AG10803 (cell line): ENCODE measurements at places on chromosomes 11 and 22.

DNA sequence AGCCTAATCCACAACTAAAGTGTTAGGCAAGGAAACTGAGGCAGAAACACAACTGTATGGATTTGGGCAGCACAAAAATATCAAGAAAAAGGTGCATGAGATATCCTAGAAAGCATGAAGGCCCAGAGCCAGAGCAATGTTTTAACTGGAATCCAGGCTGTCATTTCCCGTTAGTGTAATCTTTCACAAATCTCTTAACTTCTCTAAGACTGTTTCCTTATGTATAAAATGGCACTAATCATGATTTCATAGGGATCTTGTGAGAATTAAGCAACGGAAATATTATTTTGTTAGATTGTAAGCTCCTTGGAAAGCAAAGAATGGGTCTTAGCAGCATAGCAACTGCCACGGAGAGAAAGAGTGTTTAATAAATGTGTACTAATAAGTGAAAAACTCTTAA is 14.7 kb upstream of the SYTL2 start:
- no peak for DNase-seq

DNA sequence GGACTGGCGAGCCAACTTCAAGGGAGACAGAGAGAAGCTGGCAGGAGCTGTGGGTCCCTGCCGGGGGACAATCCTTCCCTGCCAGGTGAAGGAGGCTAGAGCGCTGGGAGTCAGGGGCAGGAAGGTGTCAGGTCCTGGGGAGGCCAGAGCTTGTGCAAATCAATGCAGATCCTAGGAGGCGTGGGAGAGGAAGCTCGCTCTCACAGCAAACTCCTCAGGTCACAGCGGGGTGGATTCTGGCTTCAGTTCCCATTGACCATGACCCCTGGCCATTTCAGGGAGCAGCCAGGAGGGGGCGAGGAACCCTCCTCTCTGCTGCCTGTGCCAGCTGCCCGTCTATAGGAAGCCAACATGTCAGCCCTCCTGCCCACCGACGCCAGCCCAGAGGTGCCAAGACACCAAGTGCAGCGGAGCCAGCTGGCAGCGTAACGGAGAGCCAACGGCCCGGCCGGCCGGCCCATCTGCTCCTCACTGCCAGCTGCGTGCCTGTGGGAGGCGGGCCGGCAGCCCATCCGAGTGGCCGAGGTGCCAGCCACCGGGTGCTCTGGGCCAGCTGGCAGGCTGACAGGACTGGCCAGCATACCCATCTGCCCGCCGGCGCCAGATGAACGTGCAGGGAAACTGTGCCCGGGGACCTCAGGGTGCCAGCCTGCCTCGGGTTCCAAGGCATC is 374.8 kb downstream of the MIAT start:
- no peak for DNase-seq

GRCh38 chr11:102399189-102399588 is 52.2 kb downstream of the BIRC2 start:
- no peak for DNase-seq

- DNase-seq, result no peak
Measured at GRCh38 chr11:112650527-112650926, 310.7 kb upstream of the NCAM1 start.

- peak; percentile 82 for DNase-seq
Measured at GRCh38 chr11:132056689-132057088, 686.3 kb downstream of the NTM start.

GRCh38 chr11:119365071-119365591 is 16.4 kb downstream of the USP2 start:
- DNase-seq, result peak; percentile 35

DNA sequence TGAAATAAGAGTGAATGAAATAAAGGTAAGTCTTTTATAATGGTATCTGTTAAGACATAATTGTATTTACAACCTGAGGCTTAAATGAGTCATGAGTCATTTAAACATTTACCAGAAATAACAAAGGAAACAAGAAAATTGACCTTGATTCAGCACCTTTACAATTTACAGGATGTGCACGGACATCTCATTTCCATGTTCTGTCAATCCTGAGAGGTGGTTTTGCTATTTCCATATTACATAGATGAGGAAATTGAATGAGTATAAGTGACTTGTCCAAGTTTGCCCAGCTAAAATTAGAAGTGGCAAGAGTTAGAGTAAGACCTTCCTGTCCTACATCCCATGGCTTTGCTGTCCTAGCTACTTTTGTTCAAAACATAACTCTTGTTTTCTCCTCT is 89.1 kb downstream of the TRIM44 start:
- no peak for DNase-seq

DNA sequence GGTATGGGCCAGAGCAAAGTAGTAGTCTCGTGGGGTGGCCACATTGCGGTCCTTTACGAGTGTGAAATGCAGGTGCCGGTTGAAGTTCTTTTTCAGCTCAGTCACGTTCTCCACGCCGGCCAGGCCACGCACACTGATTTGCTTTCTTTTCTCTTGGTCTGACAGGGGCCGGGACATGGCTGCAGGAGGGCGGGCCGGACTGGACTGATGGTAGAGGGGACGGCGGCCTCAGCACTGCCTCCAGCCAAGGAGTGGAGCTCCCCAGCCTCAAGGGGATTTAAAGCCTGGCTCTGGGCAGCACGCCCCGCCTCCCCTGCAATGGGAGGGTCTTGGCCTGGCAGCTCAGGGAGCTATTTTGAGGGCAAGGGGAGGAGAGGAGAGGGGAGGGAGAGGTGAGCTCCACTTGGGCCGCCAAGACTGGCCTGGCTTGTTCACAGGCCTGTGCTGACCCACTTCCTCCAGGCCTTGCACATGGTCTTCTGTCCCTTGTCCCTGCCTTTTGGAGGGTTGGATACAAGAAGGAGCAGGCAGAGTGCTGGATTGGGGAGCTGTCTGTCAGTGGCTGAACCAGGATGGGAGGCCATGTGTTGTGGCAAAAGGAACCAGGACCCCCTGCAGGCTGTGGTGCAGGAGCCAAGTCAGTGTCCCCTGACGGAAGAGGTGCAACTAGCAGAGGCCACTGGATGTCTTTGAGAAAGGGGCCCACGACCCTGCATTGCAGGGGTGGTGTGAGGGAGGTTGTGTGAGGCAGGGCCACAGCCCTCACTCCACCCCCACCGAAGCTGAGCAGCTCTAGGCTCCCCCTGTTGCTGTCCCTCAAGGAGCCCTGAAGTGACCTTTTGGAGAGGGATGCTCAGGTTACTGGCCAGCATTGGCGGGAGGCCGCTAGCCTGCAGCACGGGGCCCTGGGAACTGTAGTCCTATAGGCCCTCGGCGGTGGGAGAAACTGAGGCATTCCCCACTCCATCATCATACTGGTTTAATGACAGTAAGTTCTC is at the start of gene PYGM:
Gene PYGM (minus strand): TSS at position 253 of the 998 bp plus-strand sequence. CDS start 76 bp downstream, at position 177.
- DNase-seq, result no peak

GRCh38 chr11:61057615-61058014 is 44.7 kb upstream of the CD5 start:
- no peak for DNase-seq

GRCh38 chr11:8838248-8838647 is 72.7 kb upstream of the AKIP1 start:
- DNase-seq, result peak; percentile 100

DNA sequence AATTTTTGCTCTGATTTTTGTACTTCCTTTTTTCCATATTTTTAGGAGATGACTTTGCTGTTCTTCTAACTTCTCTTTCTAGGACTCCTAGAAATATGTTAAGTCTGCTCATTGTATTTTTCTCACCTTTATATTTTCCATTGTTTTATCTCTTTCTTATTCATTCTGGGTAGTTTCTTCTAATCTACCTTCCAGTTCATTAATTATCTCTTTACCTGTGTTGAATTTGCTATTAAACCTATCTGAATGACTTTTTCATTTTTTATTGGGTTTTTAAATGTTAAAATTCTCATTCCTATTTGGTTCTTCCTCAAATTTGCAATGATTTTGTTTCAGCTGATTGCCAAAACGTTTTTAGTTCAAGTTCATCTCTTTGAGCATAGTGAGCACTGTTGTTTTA is 27.8 kb upstream of the EHF start:
- DNase-seq, result no peak

DNA sequence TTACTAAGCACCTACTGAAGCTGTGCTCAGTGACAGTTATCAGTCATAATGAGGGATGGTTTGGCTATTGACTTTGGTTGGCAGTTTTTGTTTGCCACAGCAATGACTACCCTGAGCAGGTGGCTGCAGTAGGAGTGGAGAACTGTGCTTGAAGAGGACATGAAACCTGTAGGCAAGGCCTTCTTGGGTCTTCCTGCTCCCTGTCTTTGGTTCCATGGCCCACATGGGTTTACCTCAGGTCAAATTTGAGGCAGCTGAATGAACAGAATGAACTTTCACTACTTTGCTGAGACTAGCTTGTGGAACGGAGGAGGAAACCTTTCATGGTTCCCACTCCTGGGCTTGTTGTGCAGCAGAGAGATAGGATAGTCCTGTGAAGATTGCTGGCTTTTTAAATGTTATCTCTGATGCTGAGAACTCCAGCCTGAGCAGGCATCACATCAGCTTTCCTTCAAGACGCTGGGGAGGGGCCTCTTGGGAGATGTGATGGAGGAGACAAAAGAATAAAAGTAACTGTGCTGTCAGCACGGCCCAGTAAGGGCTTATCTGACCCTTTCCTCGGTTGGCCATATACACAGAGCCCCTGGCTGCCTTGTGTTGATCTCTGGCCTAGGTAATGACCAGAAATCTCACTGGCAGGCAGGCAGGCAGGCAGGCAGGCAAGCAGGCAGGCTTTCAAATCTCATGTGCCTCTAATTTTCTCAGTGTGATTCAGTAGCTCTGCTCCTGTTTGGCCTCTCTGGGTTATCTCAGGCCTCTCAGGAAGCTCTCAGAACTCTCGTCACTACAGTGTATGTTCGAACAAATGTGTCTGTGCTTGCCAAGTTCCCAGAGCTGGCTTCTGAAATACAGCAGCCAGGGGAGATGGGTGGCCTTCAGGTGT is 12.0 kb downstream of the STIM1 start:
- peak; percentile 55 for DNase-seq
